ENCODE measurements at places on chromosomes 12 and 14.

- DNase-seq: no peak
Measured at GRCh38 chr14:45891417-45892080, 638.5 kb upstream of the MIS18BP1 start.

DNA sequence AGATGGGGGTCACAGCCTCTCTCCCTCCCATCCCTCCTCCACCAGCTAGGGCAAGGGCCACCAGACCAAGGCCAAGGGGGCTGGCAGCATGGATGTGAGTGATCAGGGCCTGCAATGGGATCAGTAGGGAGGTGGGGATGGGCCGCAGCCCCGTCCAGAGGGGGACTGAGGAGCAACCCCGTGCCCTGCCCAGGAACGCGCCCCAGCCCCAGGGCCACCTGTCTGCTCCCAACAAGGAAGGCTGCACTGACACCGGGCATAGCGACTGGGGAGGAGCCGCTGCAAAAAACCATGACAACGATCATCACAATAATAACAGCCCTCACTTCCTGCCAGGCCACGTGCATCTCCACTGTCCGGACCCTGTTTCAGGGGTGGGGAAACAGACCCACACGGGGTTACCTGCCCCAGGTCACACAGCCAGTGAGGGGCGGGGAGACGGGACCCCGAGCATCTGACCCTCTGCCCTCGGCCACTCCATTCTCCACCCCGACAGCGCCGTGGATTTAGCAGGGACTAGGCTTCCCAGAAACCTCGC lies 24.3 kb downstream of the NCOR2 start:
- DNase-seq: peak; percentile 63

DNA sequence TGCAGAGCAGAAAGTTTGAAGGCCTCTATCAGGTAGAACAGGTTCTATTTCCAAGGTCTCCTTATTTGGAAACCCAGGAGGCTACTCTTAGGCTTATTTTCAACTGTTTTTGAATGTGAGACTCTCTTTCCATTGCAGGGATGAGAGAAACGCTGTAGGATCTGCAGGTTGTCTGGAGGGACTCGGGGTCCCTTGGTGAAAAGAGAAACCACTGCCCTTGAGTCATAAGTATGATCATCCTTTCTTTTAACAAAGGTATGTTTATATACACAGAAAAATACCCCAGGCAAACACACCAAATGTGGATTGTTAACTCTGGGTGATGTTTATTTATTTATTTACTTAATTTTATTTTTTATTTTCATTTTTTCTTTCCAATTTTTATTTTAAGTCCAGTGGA lies 57.8 kb upstream of the MAX start:
- no peak for DNase-seq

GRCh38 chr14:61972711-61973110 lies 210.5 kb downstream of the SNAPC1 start:
- DNase-seq: no peak

DNA sequence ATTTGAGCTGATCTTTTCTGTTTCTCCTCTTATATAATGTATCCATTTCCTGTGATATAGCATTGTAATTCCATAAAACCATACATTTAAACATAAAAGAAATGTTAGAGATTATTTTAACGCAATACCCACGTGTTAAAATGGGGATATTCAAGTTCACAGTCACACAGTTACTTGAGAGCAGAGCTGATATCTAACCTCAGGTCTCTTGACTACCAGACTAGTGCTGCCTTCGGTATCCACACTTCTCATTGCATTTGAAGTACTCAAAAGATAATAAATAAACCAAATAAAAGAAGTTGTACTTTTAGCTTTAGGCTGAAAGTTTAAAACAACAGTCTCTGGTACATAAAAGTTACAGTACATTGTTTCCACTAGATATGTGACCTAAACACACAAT lies 2.9 kb downstream of the CLECL1 start:
- DNase-seq: no peak

GRCh38 chr14:60722107-60722356 lies 2.1 kb downstream of the SIX4 start:
- no peak for DNase-seq

GRCh38 chr14:24680516-24680915 lies 46.5 kb upstream of the GZMB start:
- DNase-seq: no peak

GRCh38 chr14:92500491-92500941 lies 13.1 kb upstream of the RIN3 start:
- no peak for DNase-seq

DNA sequence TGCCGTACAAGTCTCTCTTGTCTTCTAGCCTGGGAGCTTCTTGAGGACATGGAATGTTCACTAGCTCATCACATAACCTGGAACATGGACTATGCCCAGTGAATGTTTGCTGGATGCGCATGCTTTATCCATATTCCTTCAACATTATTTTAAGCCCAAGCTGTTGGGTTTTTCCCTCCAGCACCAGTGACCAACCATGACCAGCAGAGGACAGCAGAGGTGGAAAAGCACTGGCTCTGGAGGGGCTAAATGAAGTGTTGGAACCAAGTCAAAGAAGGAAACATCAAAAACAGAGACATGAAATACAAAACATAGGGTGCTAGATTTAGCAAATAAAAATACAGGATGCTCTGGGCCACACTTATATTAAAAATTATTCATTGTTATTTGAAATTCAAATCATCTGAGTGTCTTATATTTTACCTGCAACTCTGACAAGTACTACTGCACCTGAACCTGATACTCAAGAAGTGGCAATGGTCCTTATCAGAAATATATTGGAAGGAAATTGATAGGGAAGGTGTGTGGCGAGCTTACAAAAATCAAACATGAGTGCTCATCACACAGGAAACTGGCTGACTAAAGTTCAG lies 23.1 kb upstream of the HELB start:
- peak; percentile 19 for DNase-seq

- DNase-seq: no peak
Measured at GRCh38 chr14:104220215-104221070, 82.1 kb downstream of the KIF26A start.

DNA sequence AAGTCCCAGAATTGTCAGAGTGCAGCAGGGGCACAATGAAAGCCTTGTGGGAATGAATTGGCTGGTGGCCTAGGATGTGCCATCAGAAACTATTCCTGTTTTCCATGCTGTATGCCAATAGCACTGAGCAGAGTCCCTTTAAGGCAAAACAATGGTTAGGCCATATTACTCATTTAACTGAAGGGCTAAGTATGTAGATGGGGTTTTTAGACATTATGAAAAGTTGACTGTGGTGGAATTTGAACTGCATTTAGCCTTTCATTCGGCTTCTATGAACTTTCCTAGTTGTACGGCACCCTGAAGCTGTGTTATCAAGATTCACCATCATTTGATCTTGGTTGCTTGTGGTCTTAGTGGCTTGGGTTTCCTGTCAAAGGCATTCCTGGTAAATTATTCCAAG lies 24.8 kb downstream of the IL26 start:
- peak; percentile 57 for DNase-seq

DNA sequence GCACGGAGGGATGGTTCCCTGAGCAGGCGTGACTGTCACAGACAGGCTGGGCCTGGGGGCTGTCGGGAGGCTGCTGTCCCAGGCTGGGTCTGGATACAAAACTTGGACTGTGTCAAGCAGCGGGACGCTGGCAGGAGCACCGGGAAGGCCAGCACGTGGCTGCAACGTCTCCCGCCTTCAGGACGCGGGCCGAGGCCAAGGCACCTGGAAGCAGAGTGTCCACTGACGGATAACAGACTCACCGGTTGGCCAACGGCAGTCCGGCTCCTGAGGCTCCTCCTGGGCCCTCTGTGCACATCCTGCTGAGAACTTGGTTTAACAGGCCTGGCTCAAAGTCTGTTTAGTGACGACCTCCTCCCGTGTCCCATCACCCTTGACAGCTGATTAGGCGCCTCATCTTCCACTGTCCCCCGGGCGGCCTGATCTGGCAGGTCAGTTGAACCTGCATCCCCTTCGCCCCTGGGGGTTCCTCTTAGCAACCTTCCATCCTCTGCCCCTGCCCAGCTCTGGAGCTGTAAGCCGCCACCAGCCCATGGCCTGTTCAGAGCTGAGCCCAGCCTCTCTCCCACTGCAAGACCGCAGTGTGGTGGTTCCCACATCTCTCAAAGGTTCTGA lies 2.5 kb downstream of the XRCC3 start:
- no peak for DNase-seq

GRCh38 chr14:24960816-24961215 lies 89.1 kb downstream of the STXBP6 start:
- peak; percentile 64 for DNase-seq

DNA sequence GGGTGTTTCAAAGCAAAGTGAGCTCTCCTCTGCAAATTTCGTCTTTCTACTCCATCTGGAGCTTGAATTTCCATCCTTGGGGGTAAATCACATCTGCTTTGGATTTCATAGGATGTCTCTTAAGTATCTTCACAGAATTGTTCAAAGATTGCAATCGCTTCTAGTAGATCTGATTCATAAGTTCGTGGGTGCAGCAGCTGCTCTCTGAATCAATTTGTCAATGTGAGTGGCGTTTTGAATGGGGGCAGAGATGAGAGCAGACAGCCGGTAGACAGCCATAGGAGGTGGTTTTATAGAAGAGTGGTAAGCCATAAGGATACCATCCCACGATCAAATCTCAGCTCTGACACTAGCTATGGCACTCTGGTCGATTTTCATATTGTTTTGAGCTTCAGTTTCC lies 146.0 kb upstream of the RPH3A start:
- DNase-seq: no peak

- no peak for DNase-seq
Measured at GRCh38 chr12:88549929-88550328, 30.3 kb downstream of the KITLG start.

DNA sequence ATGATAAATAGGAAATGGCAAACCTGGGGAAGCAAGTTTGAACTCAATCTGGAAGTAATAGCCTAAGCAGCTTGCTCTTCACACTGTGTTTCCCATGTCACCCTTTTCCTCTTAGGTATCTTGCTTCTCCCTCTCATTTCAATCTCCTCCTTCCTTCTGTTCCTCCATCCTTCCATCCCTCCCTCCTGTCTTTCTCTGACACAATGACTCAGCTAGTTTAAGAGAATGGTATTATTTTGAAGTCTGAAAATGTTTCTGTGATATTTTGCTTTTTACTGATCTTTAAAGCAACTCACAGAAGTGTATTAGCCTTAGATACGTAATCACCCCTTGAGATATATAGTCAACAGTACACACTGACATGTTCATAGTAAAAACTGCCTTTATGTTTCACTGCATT lies 55.9 kb upstream of the FGD4 start:
- DNase-seq: no peak

- DNase-seq: no peak
Measured at GRCh38 chr14:88130057-88130432, 125.1 kb downstream of the GPR65 start.

GRCh38 chr12:67472539-67472938 lies 176.0 kb upstream of the DYRK2 start:
- no peak for DNase-seq

DNA sequence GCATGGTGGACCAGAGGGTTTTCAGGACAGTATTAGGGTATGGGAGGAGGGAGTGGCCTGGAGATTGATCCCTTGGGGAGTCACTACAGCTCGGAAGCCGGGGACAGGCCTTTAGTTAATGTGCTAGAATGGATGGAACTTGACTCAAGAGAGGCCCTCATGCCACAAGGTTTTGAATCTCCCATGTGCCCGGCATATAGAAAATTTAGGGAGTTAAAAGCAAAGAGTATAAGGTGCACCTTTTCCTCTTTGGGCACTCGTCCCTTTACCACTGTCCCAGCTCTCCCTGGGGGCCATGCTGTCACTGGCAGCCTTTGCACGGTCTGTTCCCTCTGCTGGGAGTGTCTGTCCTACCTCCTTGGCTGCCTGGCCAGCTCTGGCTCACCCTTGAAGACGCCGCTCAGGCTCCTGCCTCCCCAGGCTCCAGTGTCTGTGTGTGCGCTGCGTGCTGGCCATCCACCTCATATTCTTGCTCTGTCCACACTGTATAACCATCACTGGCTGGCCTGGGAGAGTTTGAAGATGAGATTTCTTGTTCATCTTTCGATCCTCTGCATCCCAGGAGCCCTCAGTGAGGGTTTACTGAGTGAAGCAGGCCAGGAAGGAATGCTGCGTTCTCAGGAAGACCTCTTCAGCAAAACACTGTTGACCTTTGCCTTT lies 161.3 kb downstream of the ZFP36L1 start:
- no peak for DNase-seq

DNA sequence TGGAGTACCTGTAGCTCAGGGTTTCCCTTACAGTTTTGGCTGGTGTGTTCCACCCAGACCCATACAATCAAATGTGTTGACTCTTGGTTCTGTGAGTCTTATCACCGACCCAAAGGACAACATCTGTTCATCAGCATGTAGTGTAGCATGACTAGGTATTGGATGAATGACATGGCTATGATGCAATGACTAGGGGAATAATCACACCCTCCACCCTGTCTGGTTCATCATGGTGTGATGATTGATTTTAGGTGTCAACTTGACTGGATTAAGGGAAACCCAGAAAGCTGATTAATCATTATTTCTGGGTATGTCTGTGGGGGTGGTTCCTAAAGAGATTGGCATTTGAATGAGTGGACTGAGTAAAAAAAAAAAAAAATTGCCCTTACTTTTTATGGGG lies 311.3 kb downstream of the DPF3 start:
- no peak for DNase-seq

DNA sequence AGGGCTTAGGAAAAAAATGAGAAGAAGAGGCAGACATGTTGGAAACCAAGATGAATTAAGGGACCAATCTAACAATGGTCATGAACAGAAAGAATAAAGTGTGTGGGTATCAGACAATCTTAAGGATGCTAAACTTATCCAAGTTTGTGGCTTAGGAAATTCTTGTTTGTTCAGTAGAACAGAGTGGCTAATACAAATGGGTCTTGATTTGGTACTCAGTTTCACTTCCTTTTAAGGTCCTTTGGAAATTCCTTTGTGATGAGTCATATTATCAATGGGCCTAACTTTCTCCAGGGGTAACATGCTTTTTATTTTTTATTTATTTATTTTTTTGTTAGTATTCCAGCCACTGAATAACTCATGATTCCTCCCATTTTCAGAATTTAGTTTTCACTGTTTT lies 1154.7 kb upstream of the FLRT2 start:
- DNase-seq: peak; percentile 60

- no peak for DNase-seq
Measured at GRCh38 chr12:48780381-48781025, 8.4 kb downstream of the ADCY6 start.

- no peak for DNase-seq
Measured at GRCh38 chr12:100229876-100230275, 29.3 kb downstream of the ACTR6 start.

GRCh38 chr14:80992580-80992979 lies 37.2 kb downstream of the TSHR start:
- DNase-seq: no peak

- DNase-seq: no peak
Measured at GRCh38 chr14:63908667-63909264, 56.0 kb downstream of the SYNE2 start.

Data from fibroblast of skin of right biceps (primary cell).